Pulmonary artery endothelial cell (primary cell): ENCODE measurements at places on chromosomes 3 and 15. TPM values are rescaled to one million over a fixed set of nuclear protein-coding genes. Genes with fewer than 3 reads are reported as not detected.

DNA sequence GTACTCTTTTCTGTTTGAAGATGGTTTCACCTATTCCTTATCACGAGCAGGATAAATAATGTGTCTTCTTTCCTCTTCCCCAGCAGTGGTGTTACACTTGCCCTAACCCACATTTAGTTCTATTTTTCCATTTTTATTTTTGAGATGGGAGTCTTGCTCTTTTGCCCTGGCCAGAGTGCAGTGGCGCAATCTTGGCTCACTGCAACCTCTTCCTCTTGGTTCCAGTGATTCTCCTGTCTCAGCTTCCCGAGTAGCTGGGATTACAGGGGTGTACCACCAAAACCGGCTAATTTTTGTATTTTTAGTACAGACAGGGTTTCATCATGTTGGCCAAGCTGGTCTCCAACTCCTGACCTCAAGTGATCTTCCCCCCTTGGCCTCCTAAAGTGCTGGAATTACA lies 372.4 kb downstream of the FOXP1 start:
- DNase-seq, result no peak

The DNAH12 gene
- 0.04 and 0.07 TPM in 2 replicates for total RNA-seq

DNA sequence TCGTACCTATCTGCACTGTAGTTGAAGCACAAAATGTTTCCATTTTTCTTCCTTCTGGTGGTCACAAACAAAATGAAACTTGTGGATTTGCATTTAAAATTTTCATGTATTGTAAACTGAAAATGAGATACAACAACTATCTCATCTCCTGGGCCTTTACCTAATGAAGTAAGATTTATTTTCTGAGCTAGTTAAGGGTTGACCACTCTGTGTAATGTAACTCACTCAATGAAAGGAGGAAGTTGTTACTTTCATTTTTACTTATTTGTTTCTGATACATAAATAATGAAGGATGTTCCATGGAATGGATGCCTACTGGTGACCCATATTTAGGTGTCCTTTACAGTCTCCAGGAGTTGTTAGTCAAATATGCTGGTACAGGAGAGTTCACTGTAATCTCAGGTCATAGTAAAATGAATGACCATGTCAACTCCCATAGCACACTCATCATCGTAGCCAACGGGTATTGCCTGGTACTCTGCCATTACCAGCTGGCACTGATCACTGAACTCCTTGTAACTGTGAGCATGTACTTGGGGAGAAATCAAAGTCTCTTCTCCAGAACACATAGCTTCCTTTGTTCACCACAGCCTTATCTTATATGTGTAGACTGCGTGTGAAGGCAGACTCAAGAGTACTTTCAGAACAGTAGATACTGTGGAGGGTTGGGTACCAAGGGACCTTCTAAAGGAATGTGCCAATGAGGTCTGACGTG lies 474.2 kb upstream of the ROBO2 start:
- no peak for DNase-seq

- DNase-seq, result no peak
Measured at GRCh38 chr3:30384546-30385072, 221.8 kb upstream of the TGFBR2 start.

DNA sequence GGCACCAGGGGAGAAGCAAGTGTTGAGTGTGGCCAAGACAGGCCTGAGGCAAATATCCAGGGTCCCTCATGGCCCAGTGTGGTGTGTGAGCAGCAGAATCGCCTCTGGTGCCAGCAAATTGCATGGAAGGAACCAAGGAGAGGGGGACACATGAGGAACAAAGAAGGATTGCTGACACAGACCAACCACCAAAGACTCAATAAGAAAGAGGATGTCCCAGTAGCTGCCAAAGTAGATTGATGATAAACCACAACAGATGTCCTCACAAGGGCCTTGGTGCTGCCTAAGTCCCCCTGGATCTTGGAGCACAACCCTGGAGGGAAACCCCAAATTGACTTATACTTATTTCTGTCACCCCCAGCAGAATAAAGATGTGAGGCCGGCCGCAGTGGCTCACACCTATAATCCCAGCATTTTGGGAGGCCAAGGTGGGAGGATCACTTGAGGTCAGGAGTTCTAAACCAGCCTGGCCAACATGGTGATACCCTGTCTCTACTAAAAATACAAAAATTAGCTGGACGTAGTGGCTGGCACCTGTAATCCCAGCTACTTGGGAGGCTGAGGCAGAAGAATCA lies 10.6 kb downstream of the SRGAP3 start:
- DNase-seq, result no peak

The GUCA1C gene
- not detected in 2 replicates for total RNA-seq

The EPHB3 gene
- total RNA-seq, result not detected in 2 replicates

The SPSB4 gene
- not detected in 2 replicates for total RNA-seq

DNA sequence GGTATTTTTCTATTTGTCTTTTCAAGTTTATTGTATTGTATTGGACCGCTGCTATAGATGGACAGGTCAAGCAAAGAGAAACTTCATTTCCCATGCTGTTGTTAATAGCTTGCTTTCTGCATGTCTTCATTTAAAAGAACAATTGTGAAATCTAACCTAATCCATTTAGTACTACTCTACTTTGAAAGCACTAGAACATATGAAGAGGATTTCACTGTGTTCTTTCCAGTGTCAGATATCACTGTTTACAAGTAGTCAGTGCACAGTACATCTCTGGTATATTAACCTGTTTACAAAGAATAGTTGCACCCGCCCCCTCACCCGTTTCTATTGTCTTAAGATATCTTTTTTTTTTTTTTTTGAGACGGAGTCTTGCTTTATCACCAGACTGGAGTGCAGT lies 21.8 kb upstream of the EDEM1 start:
- DNase-seq, result no peak

- DNase-seq, result no peak
Measured at GRCh38 chr3:169405076-169405475, 258.4 kb downstream of the MECOM start.

The EXD1 gene
- total RNA-seq, result not detected in 2 replicates

DNA sequence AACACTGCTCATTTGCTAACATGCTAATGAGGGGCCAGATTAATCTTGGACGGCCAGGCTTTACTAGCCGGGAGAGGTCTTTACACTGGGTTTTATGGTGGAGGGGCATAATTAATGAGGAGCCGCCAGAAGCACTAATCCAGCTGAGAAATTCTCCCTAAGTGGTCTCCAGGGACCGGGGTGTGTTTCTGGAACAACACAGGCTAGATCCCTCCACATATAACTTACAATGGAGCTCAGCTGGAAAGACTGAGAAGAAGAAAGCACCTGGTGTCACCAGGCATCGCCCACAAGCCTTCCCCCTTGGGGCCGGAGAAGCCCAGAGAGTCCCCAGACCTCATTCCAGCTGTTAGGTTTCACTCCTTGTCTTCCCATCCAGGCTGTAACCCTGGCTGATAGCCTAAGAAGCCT lies 127.5 kb downstream of the MEGF11 start:
- no peak for DNase-seq

DNA sequence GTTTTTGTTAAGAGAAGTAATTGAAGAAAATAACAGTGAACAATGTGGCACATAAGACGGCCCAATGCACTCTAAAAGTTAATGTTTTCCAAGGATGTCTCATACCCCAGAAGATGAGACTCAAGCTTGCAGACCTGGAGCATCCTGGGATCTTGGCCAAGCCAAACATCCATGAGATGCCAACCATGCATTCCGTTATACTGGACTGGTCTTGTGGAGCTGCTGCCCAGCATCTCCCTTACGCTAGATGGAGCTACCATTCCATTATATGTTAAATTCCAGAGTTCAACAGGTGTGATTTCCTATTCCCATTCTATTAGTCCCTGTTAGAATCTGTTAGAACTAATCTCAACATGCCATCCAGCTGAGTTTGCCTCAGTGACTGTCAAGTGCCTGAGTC lies 181.8 kb downstream of the PDCD6IP start:
- no peak for DNase-seq

The RPSA gene
- 1,160 and 1,412 TPM in 2 replicates for total RNA-seq

DNA sequence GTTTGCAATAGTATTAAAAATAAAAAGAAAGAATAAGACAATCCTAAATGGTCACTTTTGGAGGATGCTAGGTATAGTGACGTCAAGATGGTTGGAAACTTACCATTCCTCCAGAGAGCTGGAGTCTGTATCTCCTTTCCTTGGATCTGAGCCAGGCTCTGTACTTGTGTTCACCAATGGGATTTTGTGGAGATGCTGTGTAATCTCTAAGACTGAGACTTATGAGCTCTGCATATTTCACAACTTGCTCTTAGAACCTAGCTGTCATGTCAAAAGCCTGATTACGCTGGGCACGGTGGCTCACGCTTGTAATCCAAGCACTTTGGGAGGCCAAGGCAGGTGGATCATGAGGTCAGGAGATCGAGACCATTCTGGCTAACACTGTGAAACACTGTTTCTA lies 126.8 kb upstream of the CLSTN2 start:
- no peak for DNase-seq

DNA sequence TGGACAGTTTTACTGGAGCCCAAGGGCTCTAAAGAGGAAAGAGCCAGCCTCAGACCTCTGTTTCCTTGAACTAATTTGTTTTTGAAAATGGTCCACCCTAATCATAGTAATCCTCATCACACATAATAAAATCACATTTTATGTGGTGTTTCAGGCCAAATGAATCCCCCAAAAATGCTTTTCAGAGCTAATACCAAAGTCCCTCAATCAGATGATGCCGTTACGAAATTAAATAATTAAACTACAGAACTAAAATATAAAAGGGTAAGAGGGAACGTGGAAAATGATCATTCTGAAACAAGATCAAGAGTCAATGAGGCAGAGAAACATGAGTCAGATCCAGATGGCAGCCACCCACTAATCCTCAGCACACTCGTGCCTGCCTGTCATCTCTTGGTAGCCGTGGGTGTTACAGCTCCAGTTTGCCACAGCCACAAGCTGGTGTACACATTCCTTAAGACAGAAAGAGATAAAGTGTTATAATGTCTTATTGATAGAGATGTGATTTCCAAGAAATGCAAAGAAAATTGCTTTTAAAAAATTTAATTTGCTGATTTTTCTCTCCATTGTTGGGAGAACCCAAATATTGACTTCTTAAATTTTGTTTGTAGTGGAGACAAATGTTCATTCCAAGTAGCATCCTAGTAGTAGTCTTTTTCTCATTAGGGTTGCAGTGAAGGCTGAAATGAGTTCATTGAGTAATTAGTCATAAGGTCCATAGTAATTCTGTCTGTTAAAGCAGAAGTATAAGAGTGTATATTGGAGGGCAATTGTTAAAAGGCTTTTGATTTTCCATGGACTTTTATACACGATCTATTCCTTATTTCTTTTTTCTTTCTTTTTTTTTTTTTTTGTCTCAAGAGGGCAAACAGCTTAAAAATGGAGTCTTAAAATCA lies 104.2 kb downstream of the AGBL1 start:
- DNase-seq, result no peak

DNA sequence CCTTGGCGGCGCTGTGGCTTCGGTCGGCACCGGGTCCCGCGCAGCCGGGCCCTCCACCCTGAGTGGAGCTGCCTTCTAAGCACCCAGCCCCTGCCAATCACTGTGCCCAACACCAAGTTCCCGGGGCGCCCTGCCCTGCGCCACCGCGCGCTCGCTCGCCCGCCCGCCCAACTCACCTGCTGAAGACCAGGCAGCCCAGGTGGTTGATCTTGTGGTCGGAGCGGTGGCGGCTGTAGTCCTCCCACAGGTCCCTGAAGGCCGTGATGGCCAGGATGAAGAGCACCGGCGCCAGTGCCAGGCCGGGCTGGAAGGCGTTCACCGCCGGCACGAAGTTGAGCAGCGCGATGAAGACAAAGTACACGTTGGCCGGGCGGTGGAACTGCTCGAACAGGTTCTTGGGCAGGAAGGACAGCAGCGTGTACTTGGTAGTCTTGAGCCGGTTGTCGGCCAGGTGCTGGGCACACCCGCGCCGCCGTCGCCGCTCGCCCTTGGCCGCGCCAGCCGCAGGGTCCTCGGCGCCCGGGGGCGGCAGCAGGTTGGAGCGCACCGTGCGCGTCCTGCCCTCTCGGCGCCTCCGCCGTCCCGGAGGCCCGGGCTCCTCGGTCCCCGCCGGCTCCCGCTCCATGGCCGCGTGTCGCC lies 536 bp downstream of the ATP10A start:
- DNase-seq, result no peak

DNA sequence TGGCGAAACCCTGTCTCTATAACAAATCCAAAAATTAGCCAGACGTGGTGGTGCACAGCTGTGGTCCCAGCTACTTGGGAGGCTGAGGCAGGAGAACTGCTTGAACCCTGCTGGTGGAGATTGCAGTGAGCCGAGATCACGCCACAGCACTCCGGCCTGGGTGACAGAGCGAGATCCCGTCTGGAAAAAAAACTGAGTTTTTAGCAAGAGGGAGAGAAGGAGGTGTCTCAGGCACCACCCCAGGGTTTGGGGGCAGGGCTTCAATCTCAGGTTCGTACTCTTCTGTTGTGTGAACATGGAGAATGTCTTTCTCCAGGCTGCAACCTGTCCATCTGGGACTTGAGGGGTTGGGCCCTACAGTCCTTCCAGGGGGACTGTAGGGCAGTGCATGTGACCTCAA lies 2.7 kb downstream of the CHRNA3 start:
- DNase-seq, result no peak

DNA sequence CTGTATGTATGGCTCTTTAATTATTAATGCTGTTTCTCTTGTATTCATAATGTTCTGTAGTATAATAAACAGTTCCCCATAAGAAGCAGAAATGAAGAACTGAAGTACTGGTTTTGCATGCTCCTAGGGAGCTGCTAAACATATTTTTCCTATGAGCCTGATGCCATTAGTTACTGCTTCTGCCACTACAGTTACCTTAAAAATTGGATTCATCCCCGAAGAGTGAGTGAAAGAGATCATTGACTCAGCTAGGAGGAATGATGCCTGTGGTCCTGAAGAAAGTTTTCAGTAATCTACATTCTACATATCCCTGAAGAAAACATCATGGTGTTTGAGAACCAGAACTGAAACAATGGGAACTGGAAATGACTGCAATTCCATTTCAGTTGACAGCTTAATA lies 37.1 kb upstream of the ST3GAL6 start:
- DNase-seq, result no peak

The CSTA gene
- total RNA-seq, result not detected in 2 replicates

The CDAN1 gene
- total RNA-seq, result 14.3 and 16.5 TPM in 2 replicates

The CAMKV gene
- under 0.01 and 0.04 TPM in 2 replicates for total RNA-seq

The GNAT1 gene
- total RNA-seq, result under 0.01 TPM in 1 of 2 replicates, not detected in the other
